ENCODE measurements at places on chromosomes 5 and 9.

- DNase-seq: no peak
- H3K36me3 ChIP-seq: no peaks in the 10 kb centered on the region
- no peaks in the 10 kb centered on the region for H3K4me1 ChIP-seq
Measured at GRCh38 chr9:16445141-16445920, 425.1 kb downstream of the BNC2 start.

DNA sequence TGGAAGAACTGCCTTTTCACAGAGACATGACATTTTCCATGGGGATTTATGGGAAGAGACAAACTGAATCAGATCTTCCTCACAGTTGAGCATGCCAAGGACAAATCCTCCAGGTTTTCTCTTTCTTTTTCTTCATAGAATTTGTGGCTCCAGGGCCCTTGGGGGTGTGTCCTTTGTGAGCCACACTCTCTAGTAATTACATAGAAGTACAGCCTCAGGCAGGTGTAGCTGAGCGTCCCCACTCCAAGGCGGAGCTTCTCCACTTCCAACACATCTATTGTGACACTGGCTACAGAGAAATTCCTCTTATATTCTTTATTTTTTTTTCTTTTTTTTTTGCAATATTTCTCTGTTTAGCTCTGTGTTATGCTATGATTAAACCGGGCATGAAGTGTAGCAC, 420.5 kb upstream of the CD180 start:
- no peak overlapping the region for H3K4me3 ChIP-seq
- H3K36me3 ChIP-seq: no peaks in the 10 kb centered on the region
- DNase-seq: no peak
- H3K27me3 ChIP-seq: no peaks in the 10 kb centered on the region
- no peak overlapping the region for H3K27ac ChIP-seq

- H3K27ac ChIP-seq: no peak overlapping the region
- H3K36me3 ChIP-seq: no peaks in the 10 kb centered on the region
Measured at GRCh38 chr9:90598191-90598590, 44.4 kb downstream of the DIRAS2 start.

GRCh38 chr5:121873409-121873808, 21.7 kb downstream of the FTMT start:
- H3K27ac ChIP-seq: no peak overlapping the region
- DNase-seq: no peak
- no peak overlapping the region for H3K4me3 ChIP-seq
- H3K4me1 ChIP-seq: no peaks in the 10 kb centered on the region
- no peaks in the 10 kb centered on the region for H3K27me3 ChIP-seq

DNA sequence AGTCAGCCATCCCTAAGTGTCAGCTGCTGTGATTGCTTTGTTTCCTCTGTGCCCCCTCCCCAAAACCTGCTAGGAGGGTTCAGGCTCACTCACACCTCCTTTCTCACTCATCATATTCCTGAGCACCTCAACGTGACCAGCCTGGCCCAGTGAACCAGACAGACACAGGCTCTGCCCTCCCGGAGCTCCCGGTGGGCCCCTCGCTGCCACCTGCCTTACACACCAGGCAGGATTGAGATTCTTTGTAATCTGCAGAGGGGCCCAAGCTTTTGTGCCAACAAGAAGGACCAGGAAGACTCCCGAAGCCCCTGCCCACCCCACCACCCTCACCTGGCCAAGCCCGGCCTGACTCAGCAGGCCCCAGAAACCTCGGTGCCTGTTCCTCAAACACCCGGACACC, 87.8 kb downstream of the NTNG2 start:
- DNase-seq: no peak
- H3K4me3 ChIP-seq: no peak overlapping the region
- no peaks in the 10 kb centered on the region for H3K36me3 ChIP-seq

GRCh38 chr5:134004626-134005416, at the start of gene VDAC1:
Gene VDAC1, minus strand, starts transcription at chr5:134004975. Its CDS starts 11,963 bp downstream, at chr5:133993012.
- peaks cover 20% of the 10 kb centered on the region for H3K4me1 ChIP-seq
- H3K27ac ChIP-seq: peak within 1 kb of the TSS; percentile 93
- peak within 1 kb of the TSS; percentile 56 for H3K4me3 ChIP-seq
- DNase-seq: peak; percentile 78

GRCh38 chr5:146005264-146005663, 68.9 kb downstream of the SH3RF2 start:
- no peaks in the 10 kb centered on the region for H3K36me3 ChIP-seq
- H3K27ac ChIP-seq: no peak overlapping the region
- no peak overlapping the region for H3K4me3 ChIP-seq
- H3K4me1 ChIP-seq: no peaks in the 10 kb centered on the region
- H3K27me3 ChIP-seq: no peaks in the 10 kb centered on the region

DNA sequence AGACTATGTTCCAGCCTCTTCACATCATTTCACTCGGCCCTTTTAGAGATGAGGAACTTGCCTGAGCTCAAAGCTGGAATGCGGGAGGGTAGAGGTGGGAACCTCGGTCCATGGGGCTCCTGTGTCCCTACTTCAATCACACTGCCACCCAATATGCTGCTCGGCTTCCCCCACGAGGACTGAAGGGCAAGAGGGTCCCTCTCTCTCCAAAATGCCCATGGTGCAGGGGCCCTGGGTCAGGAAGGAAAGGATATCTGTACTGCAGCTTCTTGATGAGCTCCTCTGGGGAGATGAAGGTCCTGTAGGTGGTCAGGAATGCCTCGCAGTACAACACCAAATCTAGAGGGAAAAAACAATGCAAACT, 46.5 kb downstream of the PRRT1B start:
- H3K27me3 ChIP-seq: no peaks in the 10 kb centered on the region
- no peak for DNase-seq
- H3K4me3 ChIP-seq: no peak overlapping the region
- H3K36me3 ChIP-seq: peaks cover 61% of the 10 kb centered on the region

DNA sequence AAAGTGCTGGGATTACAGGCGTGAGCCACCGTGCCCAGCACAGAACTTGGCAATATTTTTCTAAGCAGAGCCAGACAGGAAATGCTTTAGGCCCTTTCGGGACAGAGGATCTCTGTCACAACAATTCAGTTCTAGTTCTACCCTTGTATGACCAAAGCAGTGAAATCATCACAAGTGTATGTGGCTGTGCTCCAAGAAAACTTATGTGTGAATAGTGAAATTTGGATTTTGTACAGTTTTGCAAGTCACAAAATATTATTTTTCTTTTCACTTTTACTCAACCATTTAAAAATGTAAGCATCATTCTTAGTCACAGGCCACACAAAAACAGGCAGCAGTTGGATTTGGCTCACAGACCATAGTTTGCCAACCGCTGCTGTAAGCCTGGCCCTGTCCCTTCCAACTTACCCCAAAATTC, 20.4 kb upstream of the PRUNE2 start:
- H3K27me3 ChIP-seq: no peaks in the 10 kb centered on the region
- no peak overlapping the region for H3K27ac ChIP-seq
- H3K4me3 ChIP-seq: no peak overlapping the region
- H3K4me1 ChIP-seq: no peaks in the 10 kb centered on the region
- DNase-seq: no peak

DNA sequence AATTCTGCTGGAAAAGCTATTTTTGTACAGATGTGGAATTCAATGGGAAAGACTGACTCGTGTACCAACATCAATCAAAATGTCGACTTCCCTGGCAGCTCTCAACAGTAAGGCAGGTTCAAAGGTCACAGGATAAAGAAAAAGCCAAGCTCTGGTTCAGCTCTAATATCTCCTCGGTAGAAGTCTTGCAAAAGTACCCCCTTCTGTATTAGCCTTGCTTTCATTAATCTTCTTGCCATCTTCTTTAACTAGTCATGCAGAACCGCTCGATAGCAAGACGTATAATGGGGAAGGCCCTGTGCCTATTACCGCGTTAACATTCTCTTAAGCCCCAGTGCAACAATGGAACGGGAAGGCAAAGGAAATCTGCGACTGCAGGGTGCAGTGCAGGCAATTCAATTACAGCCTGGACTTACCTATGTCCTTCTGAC, 201.2 kb downstream of the GAPVD1 start:
- no peaks in the 10 kb centered on the region for H3K4me1 ChIP-seq
- DNase-seq: no peak
- no peak overlapping the region for H3K27ac ChIP-seq
- peaks cover 17% of the 10 kb centered on the region for H3K36me3 ChIP-seq

- no peak for DNase-seq
- H3K4me3 ChIP-seq: no peak overlapping the region
- H3K36me3 ChIP-seq: no peaks in the 10 kb centered on the region
Measured at GRCh38 chr5:91925249-91925648, 542.1 kb upstream of the ARRDC3 start.

DNA sequence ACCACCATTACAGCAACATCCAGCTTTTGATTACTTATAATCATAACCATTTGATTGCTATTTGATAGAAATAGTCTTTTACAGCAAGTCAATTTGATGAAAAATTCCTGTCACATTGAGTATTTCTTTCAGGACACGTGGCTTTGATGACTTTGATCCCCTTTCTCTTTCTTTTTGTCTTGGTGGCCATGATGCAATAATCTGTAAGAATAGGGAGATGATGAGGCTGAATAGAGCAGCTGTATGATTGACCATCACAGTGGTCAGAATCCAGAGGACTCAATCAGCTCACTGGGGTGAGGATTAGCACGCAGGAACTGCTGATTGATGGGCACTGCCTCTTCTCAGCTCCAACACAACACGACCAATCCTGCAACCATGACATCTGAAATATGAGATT, 262.7 kb downstream of the PARP8 start:
- no peak for DNase-seq
- H3K4me3 ChIP-seq: no peak overlapping the region
- H3K27ac ChIP-seq: no peak overlapping the region
- no peaks in the 10 kb centered on the region for H3K4me1 ChIP-seq

- peaks cover 33% of the 10 kb centered on the region for H3K4me1 ChIP-seq
- peak overlapping the region; percentile 66 for H3K27ac ChIP-seq
- no peak for DNase-seq
- H3K27me3 ChIP-seq: no peaks in the 10 kb centered on the region
Measured at GRCh38 chr5:14414007-14414406, 167.6 kb upstream of the OTULINL start.

DNA sequence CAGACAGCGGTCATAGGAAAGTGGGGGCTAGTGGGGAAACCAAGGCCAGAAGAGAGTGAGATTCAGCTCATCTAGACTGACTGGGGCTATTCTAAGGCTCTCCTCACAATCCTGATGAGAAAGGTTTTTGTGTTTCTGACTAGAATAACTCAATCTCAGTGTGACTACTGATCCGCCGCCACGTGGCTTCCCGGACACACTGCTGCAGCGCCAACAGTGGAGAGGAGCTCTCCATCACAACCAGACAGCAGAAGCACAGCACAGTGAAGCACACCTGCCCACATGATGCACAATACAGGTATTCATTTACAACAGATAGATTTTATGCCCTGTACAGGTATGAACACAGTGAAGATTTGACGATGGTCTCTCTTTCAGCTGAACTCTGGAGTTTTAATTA, 25.4 kb downstream of the NREP start:
- no peak overlapping the region for H3K4me3 ChIP-seq
- DNase-seq: no peak
- no peaks in the 10 kb centered on the region for H3K36me3 ChIP-seq
- H3K27ac ChIP-seq: no peak overlapping the region
- H3K27me3 ChIP-seq: no peaks in the 10 kb centered on the region
- H3K4me1 ChIP-seq: no peaks in the 10 kb centered on the region

- H3K36me3 ChIP-seq: no peaks in the 10 kb centered on the region
- no peak for DNase-seq
- no peak overlapping the region for H3K27ac ChIP-seq
- no peaks in the 10 kb centered on the region for H3K27me3 ChIP-seq
- H3K4me3 ChIP-seq: no peak overlapping the region
Measured at GRCh38 chr5:99926463-99926862, 608.7 kb upstream of the FAM174A start.

- H3K4me3 ChIP-seq: no peak overlapping the region
- DNase-seq: no peak
Measured at GRCh38 chr5:1437226-1437829, 7.9 kb downstream of the SLC6A3 start.

DNA sequence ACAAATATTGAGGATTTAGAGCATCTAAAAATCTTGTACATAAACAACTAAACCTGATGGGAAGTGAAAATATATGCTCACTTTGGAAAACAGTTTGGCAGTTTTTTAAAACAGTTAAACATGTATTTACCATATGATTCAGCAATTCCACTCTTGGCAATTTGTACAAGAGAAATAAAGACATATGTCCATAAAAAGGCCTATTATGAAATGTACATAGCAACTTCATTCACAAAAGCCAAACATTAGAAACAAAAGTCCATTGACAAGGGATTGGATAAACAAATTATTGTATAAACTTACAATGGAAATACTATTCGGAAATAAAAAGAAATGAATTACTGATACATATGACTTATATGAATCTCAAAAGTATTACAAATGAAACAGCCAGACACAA, 196.2 kb upstream of the SLC24A2 start:
- DNase-seq: no peak
- H3K36me3 ChIP-seq: no peaks in the 10 kb centered on the region
- no peaks in the 10 kb centered on the region for H3K4me1 ChIP-seq
- no peak overlapping the region for H3K4me3 ChIP-seq
- H3K27me3 ChIP-seq: no peaks in the 10 kb centered on the region

DNA sequence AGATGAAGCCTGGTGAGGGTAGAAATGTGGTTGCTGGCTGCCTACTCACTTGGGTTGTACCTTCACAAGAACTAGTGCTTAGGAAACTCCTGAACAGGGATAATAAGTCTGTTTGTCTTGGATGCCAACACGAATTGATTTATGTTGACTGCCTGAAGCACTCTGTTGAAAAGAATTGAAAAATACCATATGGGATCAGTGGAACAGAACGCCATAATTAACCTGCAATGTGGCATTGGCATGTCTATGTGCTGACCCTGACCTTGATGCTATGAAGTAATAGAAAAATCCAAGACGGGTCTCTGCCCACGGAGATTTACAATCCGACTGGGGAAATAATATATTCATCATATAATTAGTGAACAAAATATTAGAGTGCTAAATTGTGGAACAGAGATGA, 10.5 kb downstream of the LIX1 start:
- no peaks in the 10 kb centered on the region for H3K4me1 ChIP-seq
- H3K4me3 ChIP-seq: no peak overlapping the region
- no peak for DNase-seq
- H3K27ac ChIP-seq: no peak overlapping the region
- H3K27me3 ChIP-seq: no peaks in the 10 kb centered on the region

- no peaks in the 10 kb centered on the region for H3K4me1 ChIP-seq
- H3K36me3 ChIP-seq: no peaks in the 10 kb centered on the region
- DNase-seq: no peak
- no peak overlapping the region for H3K27ac ChIP-seq
- H3K4me3 ChIP-seq: no peak overlapping the region
Measured at GRCh38 chr9:73597771-73598170, 446.1 kb downstream of the ANXA1 start.

DNA sequence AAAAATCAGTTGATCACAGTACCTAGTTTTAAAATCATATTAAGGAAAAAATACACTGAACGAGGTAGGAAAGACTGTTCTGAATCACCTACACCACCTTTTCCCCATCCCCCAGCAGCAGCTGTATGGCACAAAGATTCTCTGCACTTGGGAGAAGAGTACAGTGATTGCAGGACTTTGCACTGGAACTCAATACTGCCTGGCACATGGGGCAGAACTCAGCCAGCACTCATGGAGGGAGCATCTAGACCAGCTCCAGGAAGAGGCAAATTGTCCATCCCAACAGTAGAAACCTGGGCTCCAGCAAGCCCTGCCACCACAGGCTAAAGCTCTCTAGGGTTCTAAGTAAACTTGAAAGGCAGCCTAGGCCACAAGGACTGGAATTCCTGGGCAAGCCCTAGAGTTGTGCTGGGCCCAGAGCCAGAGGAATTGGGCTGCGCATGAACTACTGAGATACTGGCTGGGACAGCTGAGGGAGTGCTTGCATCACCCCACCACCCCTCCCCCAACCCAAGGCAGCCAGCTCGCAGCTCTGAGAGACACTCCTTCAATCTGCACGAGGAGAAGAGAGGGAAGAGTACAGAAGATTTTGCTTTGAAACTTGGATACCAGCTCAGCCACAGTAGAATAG, 654.4 kb upstream of the CDH6 start:
- no peak for DNase-seq
- H3K4me3 ChIP-seq: no peak overlapping the region
- H3K27ac ChIP-seq: no peak overlapping the region
- no peaks in the 10 kb centered on the region for H3K27me3 ChIP-seq
